PC-9 (cell line): ENCODE measurements at places on chromosomes 13 and 19. TPM values are rescaled to one million over a fixed set of nuclear protein-coding genes. Genes with fewer than 3 reads are reported as not detected.

GRCh38 chr13:20945952-20946383, 43.4 kb upstream of the XPO4 start:
- H3K4me1 ChIP-seq, result peaks cover 5% of the 10 kb centered on the region
- H3K4me3 ChIP-seq, result no peak overlapping the region
- H3K36me3 ChIP-seq, result no peaks in the 10 kb centered on the region
- no peak for DNase-seq

DNA sequence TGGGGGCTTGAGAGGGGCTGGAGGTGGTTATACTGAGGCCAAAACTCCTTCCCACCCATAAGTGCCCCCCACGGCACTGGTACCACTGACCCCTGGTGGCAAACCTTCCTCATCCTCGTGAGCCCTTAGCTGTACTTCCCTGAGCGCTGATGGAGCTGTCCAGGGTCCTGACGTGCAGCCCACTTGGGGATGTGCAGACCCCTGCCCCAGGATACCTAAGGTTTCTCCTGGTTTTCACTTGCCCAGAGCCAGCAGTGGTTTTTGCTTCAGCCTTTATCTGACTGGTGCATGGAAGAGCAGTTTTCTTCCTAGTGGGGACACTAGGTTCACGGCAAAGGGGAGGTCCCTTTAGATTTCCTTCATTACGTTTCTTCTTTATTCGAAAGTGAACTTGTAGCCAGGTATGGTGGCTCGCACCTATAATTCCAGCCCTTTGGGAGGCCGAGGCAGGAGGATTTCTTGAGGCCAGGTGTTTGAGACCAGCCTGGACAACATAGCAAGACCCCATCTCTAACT, 28.7 kb upstream of the KCTD15 start:
- H3K27me3 ChIP-seq, result peaks cover 78% of the 10 kb centered on the region
- H3K4me3 ChIP-seq, result no peak overlapping the region
- no peak overlapping the region for H3K27ac ChIP-seq
- H3K36me3 ChIP-seq, result no peaks in the 10 kb centered on the region

FFAR3 gene
- total RNA-seq, result not detected in 2 replicates

NKG7 gene
- total RNA-seq, result not detected in 2 replicates

- no peak overlapping the region for H3K27ac ChIP-seq
- H3K4me3 ChIP-seq, result no peak overlapping the region
- H3K36me3 ChIP-seq, result no peaks in the 10 kb centered on the region
Observed at GRCh38 chr19:31139871-31140505, 209.2 kb downstream of the TSHZ3 start.

DNA sequence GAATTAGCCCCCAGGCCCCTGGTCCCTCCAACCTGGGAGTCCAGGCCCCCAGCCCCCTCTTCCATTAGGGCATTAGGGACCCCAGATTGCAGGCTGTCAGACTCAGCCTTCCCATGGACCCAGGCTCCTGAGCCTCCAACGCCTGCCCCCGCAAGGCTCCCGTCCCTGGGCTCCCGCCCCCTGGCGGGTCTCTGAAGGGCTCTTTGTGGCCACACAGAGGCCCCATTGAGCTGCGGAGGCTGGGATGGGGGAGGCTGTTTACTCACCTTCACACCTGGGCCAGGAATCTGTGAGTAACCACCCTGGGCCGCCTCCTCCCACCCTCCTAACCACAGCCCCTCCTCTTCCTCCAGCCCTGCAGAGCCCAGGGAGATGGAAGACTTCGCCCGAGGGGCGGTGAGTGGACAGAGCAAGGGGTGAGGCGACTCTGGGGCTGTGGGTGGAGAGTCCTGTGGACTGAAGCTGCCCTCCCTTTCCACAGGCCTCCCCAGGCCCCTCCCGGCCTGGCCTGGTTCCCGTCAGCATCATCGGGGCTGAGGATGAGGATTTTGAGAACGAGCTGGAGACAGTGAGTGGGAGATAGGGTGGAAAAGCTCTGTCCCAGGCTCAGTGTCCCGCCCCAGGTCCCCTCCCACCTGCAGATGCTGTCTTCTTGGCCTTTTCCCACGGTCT, 4.9 kb downstream of the ARHGEF1 start:
- H3K27ac ChIP-seq, result peak overlapping the region; percentile 45; the same call in 1 of the 2 replicates
- H3K27me3 ChIP-seq, result no peaks in the 10 kb centered on the region
- peak; percentile 97 for DNase-seq
- H3K36me3 ChIP-seq, result peaks cover 13% of the 10 kb centered on the region; the same call in 1 of the 2 replicates

DNA sequence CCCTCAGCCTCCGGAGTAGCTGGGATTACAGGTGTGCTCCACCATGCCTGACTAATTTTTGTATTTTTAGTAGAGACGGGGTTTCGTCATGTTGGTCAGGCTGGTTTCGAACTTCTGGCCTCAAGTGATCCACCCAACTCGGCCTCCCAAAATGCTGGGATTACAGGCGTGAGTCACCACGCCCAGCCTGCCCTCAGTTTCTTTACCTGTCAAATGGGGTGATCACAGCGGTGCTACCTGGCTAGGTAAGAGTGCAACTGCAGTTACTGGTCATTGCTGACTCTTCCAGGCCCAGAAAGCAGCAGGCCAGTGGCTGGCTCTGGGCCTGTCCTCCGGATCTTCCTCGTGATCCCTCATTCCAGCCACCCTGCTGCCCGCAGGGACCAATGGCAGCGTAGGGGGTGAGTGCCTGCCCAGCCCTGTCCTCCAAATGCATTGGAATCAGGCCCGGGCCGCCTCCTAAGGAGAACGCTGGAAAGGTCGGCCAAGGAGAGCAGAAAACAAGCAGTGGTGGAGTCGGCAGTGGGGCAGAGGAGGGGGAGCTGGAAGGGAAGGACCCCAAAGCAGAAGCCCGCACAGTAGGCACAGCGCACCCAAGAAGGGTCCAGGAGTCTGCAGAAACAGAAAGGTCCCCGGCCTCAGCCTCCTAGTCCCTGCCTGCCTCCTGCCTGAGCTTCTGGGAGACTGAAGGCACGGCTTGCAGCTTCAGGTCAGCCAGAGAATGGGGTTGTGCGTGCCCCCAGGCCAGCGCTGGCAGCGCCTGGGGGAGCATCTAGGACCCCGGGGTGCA, 1.8 kb upstream of the SLC27A1 start:
- no peaks in the 10 kb centered on the region for H3K36me3 ChIP-seq
- H3K4me3 ChIP-seq, result peak overlapping the region; percentile 88; the same call in 1 of the 2 replicates
- no peak for DNase-seq
- H3K4me1 ChIP-seq, result peaks cover 27% of the 10 kb centered on the region

DNA sequence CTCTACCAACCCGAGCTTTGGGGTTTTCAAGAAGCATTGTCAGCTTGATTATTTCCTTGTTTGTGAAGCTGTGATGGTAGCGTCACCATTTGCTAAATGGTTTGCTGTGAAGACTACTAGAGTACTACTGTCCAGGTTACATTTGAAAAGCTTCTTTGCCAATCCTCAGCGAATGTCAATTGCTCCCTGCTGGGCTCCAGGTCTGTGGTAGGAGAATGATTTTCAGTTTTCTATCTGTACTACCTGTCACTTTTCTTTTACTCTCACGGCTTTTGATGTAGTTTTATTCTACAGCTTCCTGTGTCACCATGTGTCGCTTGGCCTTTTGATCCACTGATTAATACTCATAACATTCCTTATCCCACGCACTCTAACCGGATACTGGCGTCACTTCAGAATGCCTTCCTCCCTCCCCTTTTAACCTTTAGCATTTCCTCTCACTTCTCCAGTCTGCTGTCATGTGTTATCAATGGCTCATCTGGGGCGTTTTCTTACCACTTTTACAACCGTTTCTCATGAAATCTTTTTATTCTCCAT, 7.5 kb upstream of the GPR183 start:
- no peak for DNase-seq
- H3K27me3 ChIP-seq, result no peaks in the 10 kb centered on the region
- H3K36me3 ChIP-seq, result no peaks in the 10 kb centered on the region; the same call in 1 of the 2 replicates

DNA sequence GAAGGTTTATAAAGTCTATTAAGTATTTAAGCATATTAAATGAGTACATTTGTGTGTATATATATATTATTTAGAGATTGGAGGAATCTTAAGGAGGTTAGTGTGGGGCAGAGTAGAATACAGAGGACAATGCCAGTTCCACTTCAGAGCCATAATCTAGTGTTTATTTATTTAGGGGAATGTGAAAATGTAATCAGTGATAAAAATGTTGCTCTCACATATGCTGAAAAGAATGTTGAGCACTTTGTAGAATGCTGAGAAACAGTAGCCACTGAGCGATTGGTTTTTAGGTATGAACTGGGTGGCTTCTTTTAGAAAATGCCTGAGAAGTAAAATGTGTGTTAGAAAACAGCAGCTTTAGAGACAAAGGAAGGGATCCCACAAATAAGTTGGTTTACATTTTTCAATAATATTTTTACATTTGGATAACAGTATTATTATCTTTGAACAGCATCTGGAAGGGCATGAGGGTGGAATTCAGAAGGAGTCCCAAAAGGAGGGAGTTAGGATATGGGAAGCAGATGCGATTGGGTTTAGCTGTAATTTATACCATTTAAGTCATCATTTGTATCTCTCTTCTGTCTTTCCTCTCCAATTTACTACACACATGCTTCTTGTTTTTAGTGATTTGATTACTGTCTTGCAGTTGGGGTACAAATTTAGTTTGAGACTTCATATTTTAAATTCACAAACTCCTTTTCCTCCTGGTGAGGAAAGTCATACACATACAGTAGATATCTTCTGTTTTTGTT, 68.6 kb downstream of the NDFIP2 start:
- no peaks in the 10 kb centered on the region for H3K27me3 ChIP-seq
- 0 out of 2 replicates have a peak, but pooled peaks cover 17% of the 10 kb centered on the region for H3K36me3 ChIP-seq
- no peak overlapping the region for H3K4me3 ChIP-seq
- no peak for DNase-seq

PALM3 gene
- 25.0 and 28.8 TPM in 2 replicates for total RNA-seq

DNA sequence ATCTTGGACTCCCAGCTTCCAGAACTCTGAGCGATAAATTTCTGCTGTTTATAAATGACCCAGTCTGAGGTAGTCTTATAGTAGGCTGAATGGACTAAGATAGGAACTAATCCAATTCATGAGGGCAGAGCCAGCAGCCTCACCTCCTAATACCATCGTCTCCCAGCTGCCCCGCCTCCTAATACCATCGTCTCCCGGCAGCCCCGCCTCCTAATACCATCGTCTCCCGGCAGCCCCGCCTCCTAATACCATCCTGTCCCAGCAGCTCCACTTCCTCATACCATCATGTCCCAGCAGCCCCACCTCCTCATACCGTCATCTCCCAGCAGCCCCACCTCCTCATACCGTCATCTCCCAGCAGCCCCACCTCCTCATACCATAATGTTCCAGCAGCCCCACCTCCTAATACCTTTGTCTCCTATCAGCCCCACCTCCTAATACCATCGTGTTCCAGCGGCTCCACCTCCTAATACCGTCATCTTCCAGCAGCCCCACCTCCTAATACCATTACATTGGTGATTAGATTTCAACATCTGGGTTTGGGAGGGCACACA, 2.4 kb upstream of the ARGLU1 start:
- no peak overlapping the region for H3K27ac ChIP-seq
- no peaks in the 10 kb centered on the region for H3K36me3 ChIP-seq
- DNase-seq, result no peak
- peaks cover 13% of the 10 kb centered on the region for H3K4me1 ChIP-seq
- H3K4me3 ChIP-seq, result no peak overlapping the region
- no peaks in the 10 kb centered on the region for H3K27me3 ChIP-seq

DNA sequence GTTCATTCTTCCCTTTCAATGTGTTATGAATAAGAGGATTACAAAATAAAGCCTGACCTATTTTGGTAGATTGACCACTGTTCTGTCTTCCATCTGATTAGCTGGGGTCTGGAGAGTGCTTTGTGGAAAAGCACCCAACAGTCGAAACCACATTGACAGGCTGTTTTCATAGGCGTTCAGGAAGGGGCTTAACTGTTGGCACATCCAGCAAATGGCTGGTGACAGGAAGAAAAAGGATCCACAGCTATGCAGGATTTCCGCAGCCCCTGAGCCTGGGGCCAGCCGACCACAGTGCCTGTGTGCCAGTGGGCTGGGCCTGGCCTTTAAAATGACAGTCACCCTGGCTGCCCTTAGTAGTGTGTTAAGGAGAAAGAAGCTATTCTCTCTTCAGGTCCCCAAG, 113.3 kb downstream of the SIPA1L3 start:
- no peak for DNase-seq
- peaks cover 12% of the 10 kb centered on the region for H3K4me1 ChIP-seq
- H3K4me3 ChIP-seq, result no peak overlapping the region

STXBP2 gene
- 148 and 201 TPM in 2 replicates for total RNA-seq

ATP7B gene
- 0.43 and 1.2 TPM in 2 replicates for total RNA-seq

SH2D3A gene
- total RNA-seq, result 43.3 and 43.4 TPM in 2 replicates

DNA sequence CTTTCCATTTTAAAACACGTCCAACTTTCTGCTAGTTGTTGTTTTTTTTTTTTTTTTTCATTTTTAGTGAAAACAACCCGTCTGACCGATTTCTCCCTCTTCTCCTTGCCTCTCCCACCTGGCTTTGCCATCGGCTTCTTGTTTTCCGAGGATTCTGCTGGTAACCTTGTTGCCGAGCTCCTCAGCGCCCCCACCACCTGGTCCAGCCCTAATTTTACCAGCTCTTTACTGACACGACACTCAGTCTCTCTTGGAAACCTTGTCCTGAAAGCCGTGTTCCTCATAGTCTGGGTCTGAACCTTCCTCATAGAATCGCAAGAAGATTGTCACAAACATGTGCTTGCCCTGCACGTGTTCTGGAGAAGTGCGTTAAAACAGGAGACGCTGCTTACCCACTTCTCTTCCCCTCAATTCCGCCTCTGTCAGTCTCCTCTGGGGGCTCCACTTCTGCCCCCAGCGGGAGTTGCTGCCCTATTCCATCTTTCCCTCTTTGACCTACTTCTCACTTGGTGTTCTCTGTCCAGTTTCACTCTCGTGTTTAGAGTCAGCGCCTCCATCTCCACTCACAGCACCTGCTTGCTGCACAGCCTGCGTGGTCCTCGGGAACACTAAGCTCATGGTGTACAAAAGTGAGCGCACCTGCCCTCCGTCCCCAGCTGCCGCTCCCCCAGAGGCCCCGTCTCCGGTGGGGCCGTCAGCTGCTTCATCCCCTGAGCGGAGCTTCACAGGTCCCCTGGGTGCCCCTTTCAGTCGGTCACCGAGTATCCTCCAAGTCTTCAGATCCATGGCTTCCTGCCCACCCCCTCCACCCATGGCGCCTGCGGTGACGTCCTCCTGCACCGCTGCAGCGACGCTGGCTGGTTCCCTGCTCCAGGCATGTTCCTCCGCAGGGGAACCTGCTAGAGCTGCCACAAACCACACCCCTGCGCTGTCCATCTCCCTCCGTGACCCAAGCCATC, 65.1 kb downstream of the TM9SF2 start:
- H3K27me3 ChIP-seq, result no peaks in the 10 kb centered on the region
- no peaks in the 10 kb centered on the region for H3K4me1 ChIP-seq
- H3K4me3 ChIP-seq, result no peak overlapping the region
- no peak for DNase-seq
- H3K27ac ChIP-seq, result no peak overlapping the region

DNA sequence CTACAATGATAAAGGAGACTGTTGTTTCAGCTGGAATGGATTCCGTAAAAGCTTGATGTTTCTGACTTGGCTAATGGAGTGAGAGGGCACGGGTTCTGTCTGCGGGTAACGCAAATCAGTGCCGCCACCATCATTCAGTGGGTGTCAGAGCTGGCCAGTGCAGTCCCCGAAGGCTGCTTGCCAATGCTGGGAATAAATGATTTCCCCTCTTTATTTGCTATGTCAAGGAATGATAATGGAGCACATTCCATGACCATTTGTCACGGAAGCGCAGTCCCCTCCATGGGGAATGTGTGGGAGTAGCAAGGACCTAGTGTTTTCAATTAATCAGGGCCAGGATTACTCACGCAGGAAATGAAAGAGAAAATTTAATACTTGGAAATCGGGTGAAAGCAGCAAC, 899.3 kb downstream of the UQCRFS1 start:
- no peak for DNase-seq
- no peak overlapping the region for H3K27ac ChIP-seq
- H3K27me3 ChIP-seq, result peaks cover 14% of the 10 kb centered on the region; the same call in 1 of the 2 replicates
- H3K4me1 ChIP-seq, result no peaks in the 10 kb centered on the region
- H3K36me3 ChIP-seq, result no peaks in the 10 kb centered on the region
